Fibroblast of skin of left quadriceps (primary cell): ENCODE measurements at places on chromosomes 13 and 19.
A peak's percentile ranks its signal among the peaks of the same experiment; 100 is the strongest.

DNA sequence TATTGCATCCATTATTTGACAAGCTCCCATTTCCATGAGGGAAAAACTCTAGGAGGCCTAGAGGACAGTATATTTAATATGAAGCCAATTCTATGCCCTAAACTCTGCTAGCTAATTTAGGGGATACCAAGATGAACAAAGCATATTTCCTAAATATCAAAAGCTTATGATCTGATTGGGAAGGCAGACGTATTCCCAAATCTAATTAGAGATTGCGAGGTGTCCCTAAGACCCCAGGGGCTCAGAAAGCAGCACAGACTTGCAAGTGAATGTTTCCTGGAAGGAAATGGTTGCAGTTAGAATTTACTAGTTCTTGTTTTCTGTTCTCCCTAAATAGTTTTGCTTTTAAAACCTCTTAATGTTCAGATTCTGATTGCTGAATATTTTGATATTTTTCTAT lies 30.7 kb downstream of the NDFIP2 start:
- no peak for DNase-seq

GRCh38 chr19:45370410-45371204 lies at the start of gene ERCC2:
ERCC2 (minus strand) TSS chr19:45370573; CDS start chr19:45370540, 33 bp downstream.
- peak; percentile 99 for DNase-seq

GRCh38 chr13:39779337-39780265 lies 124.1 kb downstream of the COG6 start:
- no peak for DNase-seq

- DNase-seq = no peak
These were observed 291.5 kb downstream of the ZNF536 start for GRCh38 chr19:30663611-30664174.

DNA sequence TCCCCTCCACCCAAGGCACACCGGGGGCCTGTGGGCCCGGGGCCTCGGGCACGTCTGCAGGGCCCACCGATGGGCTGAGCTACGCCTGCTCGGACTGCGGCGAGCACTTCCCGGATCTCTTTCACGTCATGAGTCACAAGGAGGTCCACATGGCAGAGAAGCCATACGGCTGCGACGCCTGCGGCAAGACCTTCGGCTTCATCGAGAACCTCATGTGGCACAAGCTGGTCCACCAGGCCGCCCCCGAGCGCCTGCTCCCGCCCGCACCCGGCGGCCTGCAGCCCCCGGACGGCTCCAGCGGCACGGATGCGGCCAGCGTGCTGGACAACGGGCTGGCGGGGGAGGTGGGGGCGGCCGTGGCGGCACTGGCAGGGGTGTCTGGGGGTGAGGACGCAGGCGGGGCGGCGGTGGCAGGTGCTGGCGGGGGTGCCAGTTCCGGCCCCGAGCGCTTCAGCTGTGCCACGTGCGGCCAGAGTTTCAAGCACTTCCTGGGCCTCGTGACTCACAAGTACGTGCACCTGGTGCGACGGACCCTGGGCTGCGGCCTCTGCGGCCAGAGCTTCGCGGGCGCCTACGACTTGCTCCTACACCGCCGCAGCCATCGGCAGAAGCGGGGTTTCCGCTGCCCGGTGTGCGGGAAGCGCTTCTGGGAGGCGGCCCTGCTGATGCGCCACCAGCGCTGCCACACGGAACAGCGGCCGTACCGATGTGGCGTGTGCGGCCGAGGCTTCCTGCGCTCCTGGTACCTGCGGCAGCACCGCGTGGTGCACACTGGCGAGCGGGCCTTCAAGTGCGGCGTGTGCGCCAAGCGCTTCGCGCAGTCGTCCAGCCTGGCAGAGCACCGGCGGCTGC lies 8.6 kb downstream of the ZNF784 start:
- DNase-seq = no peak

- DNase-seq = no peak
These were observed 44.0 kb downstream of the CCDC70 start for GRCh38 chr13:51905787-51906186.

DNA sequence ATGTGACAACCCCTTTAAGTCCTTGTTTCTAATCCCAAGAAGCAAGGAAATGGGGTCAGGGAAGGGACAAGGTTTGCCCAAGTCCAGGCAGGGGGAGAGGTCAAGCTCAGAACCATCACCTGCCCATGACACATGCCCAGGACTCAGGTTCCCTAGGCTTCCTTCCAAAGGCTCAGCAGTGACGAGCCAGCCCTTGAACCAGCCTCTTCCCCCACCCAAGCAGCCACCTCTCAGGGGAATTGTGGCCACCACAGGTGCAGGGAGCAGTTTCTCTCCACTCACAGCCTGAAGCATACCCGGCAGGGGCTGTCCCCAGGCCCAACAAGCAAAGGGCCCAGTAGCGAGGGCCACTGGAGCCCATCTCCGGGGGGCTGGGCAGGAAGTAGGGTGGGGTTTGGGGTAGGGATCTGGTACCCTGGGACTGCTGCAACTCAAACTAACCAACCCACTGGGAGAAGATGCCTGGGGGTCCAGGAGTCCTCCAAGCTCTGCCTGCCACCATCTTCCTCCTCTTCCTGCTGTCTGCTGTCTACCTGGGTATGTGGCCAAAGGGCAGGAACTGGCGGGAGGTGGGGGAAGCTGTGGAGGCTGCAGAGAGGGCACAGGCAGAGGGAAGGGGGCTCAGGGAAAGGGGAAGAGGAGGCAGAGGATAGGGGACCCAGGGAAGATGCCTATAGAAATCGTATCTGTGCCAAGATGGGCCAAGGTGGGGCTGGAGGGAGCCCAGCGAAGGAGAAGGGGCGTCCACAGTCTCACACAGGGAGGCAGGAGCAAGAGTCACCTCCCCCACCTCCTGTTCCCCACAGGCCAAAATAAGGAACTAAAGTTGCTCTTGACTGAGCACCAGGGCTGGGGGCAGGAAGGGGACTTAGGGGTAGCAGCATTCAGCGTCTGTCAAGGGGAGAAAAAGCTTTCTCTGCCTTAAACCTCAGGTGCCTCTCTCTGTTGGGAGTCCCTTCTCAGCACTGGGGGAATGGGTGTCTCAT lies at the start of gene CD79A:
CD79A (plus strand) TSS at position 433 of the 986 bp plus-strand sequence; CDS start at position 459, 26 bp downstream.
- DNase-seq = no peak

GRCh38 chr19:29378126-29378525 lies 147.7 kb upstream of the VSTM2B start:
- DNase-seq = no peak

- no peak for DNase-seq
These were observed 163.7 kb downstream of the SHISA2 start for GRCh38 chr13:25887962-25888655.

DNA sequence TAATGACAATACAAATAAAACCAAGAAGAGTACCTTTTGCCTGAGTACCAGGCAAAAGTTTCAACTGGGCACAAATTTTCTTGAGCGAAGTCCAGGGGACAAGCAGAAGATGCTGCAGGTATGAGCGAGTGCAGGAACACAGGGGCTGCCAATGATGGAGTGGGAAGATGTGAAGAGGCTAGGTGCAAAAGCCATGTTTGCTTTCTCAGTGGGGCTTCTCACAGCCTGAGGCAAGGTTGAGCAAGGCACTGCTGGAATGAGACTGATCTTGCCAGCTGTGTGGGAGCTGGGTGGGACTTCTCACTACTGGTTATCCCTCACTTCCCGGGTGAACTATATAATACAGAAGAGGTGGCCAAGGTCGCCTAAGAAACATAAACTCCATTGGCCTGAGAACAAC lies 1200.7 kb downstream of the SLITRK1 start:
- DNase-seq = no peak

DNA sequence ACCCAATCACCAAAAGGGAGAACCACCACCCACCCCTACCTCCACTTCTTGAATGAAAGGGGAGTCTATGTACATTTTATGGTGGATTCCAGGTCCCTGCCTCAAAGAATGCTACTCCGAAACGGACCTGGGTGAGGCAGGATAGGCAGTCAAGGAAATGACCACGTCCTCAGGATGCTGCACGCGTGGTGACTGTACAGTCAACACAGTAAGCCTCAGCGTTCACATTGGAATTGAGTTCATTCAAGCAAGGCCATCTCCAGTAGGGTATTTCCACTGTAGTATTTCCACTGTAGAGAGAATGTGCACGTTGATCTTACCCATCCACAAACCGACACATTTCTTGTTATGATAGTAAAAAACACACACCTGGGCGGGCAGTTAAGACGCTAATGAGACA lies 16.9 kb downstream of the ZSCAN5C start:
- no peak for DNase-seq

- no peak for DNase-seq
These were observed 51.3 kb upstream of the CYSLTR2 start for GRCh38 chr13:48602296-48603016.

- DNase-seq = peak; percentile 12
These were observed 58.0 kb upstream of the CYSLTR2 start for GRCh38 chr13:48595431-48596429.

DNA sequence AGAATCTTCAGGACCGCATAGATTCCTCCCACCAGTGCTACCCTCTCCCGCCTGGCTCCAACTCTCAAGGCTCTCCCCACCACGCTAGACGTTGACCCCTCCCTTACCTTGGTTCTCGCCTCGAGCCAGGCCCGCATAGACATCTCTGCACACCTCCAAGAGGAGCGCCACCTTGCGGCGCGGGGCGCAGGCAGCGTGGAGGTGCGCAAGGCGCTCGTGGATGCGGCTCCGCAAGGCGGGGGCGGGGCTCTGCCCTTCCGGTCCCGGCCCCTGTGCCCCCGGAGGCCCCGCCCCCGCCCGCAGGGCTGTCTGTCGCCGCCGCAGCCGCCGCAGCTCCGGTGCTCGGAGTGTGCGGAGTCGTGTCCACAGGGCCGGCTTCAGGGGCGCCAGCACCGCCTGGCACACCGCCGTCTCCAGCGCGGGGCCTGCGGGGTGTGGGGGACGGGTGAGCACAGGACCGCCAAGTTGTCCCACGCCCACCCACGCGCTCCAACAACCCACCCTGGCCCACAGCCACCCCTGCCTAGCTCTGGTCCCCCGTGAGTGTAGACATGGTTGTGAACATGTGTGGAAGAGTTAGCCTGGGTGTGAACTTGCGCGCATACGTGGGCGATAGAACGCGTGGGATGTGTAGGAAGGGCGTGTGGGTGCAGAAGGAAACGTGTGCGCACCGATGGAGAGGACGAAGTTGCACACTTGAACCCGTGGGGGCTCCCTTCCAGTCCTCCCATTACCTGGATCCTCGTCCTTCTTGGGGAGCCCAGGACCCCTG lies 8.1 kb downstream of the RINL start:
- peak; percentile 34 for DNase-seq

- DNase-seq = no peak
These were observed 9.5 kb downstream of the NDUFA11 start for GRCh38 chr19:5893907-5894703.

GRCh38 chr13:85632526-85633195 lies 166.6 kb downstream of the SLITRK6 start:
- no peak for DNase-seq

- no peak for DNase-seq
These were observed 47.2 kb downstream of the RFX2 start for GRCh38 chr19:6062961-6063575.

- no peak for DNase-seq
These were observed 25.1 kb downstream of the CARD8 start for GRCh38 chr19:48230555-48231129.

DNA sequence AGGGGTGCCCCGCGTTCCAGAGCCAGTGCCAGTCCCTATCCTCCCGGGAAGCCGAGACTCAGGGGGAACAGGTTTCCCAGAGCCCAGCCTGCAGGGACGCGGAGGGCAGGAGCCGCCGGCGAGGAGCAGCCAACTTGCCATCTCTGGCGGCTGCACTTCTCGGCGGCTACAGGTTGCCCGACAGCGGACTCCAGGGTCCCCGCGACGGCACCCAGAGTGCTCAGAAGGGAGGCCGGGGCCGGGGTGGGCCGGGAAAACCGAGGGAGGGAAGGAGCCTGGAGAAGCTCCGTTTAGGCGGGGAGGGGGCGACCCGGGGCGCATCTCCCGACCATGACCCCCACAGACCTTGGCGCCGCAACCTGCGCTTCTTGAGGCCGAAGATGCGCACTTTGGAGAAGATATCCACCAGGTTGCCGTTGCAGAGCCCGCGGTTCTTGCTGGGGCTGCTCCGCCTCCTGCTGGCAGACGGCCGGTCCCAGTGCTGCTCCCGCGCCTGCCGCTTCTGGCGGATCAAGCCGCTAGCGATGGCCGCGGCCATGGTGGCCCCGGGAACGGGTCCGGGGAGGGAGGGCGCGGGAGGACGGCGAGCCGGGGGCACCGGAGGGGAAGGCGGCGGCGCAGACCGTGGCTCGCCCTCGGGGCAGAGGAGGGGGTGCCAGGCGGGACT lies 463.8 kb downstream of the ITGBL1 start:
- DNase-seq = no peak

- DNase-seq = no peak
These were observed 65.1 kb upstream of the NPAS1 start for GRCh38 chr19:46954502-46954992.

DNA sequence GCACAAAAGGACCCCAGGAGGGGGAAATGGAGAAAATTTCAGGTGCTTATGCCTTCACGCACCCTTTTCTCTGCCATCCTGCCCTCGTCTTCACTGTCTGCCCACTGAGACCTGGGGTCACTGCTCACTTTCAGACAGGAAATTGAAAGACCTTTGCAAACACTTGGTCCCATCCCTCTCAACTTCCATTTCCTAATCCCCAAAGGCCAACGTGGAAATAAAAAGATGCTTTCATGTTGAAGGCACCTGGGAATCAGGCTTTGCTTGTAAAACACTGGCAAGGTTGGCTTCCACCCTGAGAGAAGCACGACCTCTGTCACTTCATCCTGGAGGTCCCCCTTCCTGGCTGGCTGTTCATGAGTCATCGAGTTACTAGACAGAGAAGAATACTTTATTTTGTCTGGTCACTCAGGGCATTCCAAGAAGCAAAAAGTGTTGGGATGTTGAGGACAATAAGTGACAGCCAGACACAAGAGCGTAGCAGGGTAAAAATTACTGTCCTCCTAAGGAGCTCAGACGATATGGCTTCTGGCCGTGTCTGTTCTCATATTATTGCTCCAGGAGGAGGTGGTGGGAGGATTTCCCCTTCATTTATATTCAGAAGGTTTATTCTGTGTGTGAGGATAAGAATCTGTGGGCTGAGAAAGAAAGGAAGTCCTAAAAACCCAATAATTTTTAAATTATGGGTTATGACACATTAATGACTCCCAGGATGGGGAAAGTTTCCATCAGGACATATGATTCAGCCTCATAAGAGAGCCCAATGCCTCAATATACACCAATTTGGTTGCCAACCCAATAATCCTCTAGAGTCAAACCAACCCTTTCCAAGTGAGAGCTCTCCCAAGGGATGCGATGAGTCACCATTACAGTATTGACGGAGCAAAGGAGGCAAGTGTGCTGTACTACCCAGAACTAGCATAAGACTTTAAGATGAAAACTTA lies 409.0 kb downstream of the COG6 start:
- peak; percentile 97 for DNase-seq

DNA sequence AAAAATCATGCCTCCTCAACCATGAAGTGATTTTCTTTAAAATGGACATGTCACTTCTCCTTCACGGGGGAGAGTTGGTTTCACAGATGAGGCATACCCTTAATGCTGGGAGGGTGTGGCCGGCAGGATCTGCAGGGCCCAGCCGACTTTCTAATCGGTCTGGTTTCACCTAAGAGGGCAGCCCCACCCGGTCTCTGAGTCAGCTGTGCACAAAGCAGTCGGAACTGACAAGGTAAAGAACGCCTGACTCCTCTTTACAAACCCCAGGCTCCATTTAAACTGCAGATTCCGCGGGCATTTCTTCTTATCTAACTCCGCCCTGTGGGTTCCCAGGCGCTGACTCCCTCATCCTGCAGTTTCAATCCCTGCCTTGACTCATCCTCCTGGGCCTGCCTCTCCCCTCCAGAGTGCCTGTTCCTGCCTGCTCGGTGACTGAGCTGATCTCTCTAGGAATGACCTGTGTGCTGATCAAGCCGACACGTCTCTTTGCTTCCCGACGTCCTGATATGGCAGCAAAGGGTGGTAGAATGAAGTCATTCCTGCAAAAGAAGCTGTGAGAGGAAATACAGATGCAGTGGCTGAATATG lies 63.4 kb downstream of the EFNB2 start:
- DNase-seq = peak; percentile 59
